ENCODE measurements at places on chromosomes 5 and 9.

GRCh38 chr5:59158165-59158564, 575.3 kb downstream of the RAB3C start:
- no peak for DNase-seq

DNA sequence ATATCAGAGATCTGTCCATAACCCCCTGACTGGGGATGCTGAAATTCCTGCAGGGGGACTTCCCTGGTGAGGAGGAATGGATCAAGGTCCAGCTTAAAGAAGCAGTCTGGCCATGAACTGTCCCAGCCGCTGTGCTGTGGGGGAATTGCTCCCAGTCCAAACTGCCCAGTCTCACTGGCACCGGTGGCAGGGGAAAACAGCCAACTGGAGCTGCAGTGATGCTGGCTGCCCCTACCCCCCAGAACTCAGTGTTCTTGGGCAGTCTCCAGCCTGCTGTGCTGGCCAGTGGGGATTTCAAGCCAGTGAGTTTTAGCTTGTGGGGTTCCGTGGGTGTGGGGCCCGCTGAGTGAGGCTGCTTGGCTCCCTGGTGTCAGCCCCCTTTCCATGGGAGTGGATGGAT, 306.5 kb upstream of the RPS23 start:
- DNase-seq: no peak

GRCh38 chr5:171050916-171051315, 189.1 kb downstream of the RANBP17 start:
- DNase-seq: no peak

DNA sequence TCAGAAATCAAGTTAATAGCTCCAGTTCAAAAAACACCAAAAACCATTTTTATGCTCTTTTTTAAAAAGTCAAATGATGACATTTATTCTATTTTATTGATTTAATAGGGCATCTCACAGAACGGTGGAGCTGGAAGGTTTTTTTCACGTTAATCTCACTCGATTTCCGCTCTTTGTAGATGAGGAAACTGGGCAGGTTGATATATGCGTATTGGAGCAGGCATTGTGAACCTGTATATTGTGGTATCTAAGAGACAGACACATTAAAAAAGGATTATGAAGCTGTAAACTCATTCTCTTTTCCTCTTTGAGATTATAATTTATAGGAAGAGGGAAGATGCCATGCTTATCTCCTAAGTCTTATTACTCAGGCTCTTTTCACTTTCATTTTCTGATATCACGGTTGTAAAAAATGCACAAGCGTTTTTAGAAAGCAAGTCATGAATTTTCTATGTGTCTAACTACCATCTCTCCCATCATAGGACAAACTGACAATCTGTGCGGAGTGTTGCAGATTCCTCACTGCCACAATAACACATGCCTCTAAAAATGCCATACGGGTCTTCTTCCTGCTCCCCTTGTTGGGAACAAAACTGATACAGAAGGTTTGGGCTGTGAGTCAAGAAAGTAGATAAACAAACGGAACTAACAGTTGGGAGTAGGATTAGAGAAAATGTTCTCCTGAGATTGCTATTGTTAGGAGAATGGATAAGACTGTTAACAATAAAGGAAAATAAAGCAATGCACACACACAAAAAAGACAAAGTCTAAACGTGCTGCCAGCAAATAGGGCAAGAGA, 1997.7 kb downstream of the MAT2B start:
- no peak for DNase-seq

DNA sequence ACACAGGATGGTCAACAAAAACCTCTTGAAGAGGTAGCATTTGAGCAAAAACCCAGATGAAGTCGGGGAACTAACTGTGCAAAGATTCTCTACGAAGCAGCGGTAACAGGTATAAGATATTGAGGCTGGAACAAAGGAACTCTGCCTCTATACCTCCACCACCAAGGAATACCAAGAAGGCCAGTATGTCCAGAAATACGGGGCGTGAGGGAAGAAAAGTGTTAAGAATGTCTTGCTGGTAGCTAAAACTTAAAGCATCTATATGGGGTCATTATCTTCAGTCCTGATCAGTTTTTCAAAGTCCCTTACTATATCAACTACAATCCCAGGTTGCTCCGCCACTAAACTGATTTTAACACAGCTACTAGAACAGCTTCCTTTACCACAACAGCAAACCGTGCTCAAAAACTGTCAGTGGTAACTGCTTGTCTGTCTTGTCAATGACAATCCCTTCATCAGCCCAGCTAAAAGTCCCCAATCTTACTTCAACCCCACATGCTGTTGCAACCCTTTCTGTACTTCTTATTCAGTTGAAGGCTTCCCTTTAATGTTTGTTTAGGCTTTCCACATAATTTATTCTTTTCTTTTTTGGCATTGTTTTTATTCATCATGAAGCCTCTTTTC, 9.4 kb downstream of the PAM start:
- no peak for DNase-seq

GRCh38 chr9:130745829-130746228, 52.2 kb downstream of the EXOSC2 start:
- DNase-seq: no peak

GRCh38 chr5:156675395-156675794, 174.7 kb upstream of the PPP1R2B start:
- DNase-seq: no peak

DNA sequence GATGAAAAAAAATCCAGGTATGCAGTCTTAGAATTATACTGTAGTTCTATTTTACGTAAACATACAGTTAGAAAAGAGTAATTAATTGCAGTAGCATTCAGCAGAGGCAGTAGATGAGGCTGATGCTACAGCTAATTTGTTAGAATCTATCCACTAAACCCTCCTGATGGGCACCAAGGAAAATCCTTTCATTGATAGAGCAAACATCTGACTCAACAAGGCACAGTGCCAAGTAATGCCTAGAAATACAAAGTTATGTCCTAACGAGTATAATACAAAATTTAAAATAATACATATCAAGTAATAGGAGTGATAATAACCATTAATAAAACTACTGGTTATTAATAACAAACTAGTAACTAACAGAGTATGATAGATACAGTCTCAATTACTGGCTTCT, 9.0 kb downstream of the MOCS2 start:
- DNase-seq: no peak

DNA sequence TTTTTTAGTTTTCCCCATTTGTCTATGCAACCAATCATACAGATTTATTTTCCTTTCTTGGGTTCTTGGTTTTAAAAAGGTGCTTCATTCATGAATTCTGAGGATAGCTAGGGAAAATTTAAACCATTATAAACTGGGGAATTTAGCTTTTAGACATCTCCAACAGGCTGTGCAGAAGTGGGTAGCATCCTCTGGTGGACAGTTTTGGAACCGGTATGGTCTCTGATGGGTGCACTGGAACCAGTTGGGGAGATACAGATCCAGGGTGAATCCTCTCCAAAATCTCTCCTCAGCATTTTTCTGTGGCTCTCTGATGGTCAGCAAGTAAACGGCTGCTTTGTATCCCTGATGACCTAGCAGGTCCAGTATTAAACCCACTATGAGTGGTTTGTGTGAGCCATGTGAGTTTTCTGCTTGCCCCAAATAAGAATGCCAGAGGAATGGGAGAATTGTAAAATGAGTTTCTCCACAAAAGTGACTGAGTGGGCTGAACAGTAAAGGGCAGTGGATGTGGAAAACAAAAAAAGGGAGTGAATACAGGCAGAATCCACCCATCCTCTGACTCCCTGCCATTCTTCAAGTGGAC, 9.1 kb upstream of the DNAJC25 start:
- peak; percentile 43 for DNase-seq

GRCh38 chr5:173808079-173808808, 79.9 kb upstream of the CPEB4 start:
- DNase-seq: no peak

- no peak for DNase-seq
These were observed 14.2 kb downstream of the HOMER1 start for GRCh38 chr5:79499640-79500273.

DNA sequence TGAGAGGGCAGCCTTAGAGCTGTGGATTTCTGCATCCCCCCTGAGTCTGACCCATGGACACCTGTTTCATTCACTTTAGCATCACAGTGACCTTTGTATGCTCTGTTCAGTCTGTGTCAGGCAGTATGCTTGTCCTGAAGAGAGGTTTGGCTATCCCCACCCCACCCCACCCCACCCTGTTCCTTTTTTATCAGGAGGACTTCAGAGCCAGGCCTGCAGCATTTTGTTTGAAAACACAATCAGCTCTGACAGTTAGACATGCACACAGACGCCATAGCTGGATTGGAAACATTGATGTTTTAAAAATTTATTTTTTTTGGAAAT, 142.2 kb downstream of the NTRK2 start:
- no peak for DNase-seq

GRCh38 chr5:56340196-56340980, 107.3 kb upstream of the ANKRD55 start:
- peak; percentile 35 for DNase-seq

DNA sequence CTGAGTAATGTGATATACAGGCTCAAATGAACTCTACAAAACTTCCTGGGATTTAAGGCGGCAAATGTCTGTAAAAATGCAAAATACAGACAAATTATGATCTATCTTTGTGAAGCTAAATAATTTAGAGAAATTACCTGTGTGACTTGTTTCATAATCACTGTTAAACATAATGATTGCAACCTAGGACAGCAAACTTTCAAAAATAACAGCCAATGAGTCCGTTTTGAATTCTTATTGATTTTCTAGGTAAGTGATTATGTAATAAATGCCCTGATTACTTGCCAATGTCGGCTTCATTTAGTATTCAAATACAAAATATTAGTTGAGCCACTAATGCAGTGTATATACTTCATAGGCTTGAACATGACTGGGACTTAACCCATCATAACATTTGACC, 238.2 kb upstream of the DAB2 start:
- DNase-seq: no peak

DNA sequence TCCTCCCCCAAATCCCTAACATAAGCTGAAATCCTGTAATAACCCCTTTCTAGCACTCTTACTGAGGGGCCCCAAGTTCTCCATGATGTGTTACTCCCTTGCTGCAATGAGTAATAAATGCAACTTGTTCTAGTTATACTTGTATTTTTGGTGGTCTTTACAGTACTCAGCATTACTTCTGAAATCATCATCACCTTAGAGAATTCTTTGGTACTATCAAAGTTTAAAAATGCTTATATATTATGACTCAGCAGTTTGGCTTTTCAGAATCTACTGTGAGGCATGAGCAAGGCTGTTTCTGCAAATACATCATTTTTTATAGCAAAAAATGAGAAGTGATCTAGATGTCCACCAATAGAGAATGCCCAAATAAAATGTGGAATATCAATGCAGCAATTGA, 20.7 kb upstream of the ROPN1L start:
- DNase-seq: peak; percentile 20

DNA sequence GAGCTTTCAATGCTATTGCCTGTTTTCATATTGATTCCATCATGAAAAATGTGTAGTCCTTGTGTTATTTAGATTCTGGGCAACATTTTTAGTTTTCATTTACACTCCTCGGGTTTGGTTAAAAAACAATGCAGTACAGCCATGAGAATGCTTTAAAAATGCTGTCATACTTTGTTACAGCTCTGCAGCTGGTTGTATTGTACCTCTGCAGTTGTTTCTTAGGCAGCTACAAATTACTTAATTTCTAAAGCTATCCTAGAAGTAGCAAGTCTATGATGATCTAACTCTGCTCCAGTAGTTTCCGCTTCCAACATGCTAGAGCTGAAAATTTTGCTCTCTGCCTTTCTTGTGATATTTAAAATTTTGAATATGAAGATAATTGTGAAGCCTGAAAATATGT, 20.2 kb downstream of the SNX18 start:
- no peak for DNase-seq

DNA sequence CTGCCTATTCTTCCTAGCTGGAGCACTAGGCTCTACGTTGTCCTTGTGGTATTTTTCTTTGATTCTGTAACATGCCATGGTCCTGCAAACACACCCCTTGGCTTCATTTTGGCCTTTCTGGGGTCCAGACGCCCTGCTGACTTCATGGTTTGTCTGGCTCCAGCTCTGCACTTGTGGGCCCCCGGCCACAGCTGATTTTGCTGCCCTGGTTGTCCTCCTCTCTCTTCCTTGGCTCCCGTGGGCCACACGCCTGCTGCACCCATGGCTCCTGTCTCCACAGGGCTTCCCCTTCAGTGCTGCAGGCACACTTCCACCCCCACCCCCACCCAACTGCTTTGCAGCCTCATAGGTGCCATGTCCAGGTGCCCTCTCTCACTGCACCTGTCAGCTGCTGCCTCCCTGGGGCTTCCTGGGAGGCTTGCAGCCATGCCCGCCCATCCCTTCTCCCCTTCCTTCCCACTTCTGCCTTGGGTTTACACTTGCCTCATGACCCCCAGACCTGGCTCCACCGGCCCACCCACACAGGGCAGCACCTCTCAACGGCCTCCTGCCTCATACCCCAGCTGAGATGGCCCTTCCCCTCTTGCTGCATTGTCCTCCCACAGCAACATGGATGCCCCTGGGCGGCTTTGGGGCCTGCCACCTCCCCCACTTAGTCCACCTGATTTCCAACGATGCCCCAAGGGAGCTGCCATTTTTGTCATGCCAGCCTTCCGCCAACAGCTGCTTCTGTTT, 25.6 kb downstream of the SLC6A3 start:
- no peak for DNase-seq

DNA sequence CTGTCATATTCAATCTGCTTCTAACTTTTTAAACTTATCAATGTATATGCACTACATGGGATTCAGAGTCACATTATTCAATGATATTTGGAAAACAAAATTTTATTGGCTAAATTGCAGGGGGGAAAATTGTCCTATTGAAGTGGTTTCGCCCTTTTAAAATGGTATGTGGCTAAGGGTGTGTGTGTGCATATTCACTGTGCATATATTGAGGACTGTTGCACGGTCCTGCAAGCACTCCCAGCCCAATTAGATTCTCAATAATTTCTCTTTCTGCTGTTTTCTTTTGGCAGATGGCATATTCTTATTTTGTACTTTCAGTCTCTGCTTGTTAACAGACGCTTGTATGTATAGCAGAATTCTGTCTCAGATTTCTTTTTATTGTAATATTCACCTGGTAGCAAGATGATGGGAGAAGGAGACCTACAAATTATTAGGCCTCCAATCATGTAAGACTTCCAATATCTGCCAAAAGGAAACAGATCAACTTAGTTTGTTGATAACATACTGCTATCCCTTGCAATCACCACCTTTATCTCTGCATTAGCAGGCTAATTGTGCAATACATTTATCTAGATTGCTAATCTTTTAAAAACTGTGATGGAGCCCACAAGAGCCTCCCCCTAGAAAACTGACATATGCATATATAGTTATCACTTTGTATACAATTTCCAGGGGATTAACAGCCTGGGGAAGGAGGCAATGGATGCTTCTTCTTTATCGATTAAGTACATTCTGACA, 411.5 kb downstream of the PLK2 start:
- no peak for DNase-seq

GRCh38 chr5:42520957-42521356, 97.7 kb downstream of the GHR start:
- DNase-seq: no peak

- no peak for DNase-seq
These were observed 26.6 kb downstream of the CDHR2 start for GRCh38 chr5:176575488-176576422.

GRCh38 chr5:81121836-81122630, 111.1 kb upstream of the CKMT2 start:
- DNase-seq: no peak

- peak; percentile 27 for DNase-seq
These were observed at the start of gene GPSM1 for GRCh38 chr9:136327304-136327974. GPSM1 (plus strand) TSS chr9:136327539; CDS start chr9:136327696, 157 bp downstream.
